ENCODE measurements at places on chromosomes 2 and 18.

- DNase-seq: no peak
Observed at GRCh38 chr2:34070196-34070595, 471.1 kb upstream of the FAM98A start.

DNA sequence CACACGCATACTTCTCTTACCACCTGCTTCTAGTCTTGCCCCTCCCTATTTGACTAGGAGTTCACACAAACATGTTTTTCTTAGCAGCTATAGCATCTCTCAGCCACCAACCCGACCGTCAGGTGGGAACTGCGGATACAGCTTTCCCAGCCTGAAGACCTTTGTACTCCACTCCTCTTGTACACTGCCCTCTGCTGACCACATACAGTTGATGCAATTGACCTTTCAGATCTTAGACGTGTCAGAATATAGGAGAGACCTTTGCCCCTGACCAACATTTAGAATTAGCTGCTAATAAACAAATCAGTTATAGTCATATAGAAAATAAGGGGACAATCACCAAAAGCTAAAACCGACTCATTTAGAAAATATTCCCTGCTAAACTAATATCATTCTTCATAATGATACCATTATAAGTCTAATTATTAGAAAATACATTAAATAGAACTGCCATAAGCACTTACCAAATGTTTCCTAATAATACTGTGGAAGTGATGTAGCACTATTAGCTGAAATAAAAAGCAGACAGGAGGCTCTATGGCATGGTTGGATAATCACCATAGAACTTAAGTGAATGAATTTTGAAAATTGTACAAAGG is 208.4 kb downstream of the RAD51AP2 start:
- DNase-seq: peak; percentile 76

- no peak for DNase-seq
Observed at GRCh38 chr2:67599561-67599960, 202.4 kb downstream of the ETAA1 start.

DNA sequence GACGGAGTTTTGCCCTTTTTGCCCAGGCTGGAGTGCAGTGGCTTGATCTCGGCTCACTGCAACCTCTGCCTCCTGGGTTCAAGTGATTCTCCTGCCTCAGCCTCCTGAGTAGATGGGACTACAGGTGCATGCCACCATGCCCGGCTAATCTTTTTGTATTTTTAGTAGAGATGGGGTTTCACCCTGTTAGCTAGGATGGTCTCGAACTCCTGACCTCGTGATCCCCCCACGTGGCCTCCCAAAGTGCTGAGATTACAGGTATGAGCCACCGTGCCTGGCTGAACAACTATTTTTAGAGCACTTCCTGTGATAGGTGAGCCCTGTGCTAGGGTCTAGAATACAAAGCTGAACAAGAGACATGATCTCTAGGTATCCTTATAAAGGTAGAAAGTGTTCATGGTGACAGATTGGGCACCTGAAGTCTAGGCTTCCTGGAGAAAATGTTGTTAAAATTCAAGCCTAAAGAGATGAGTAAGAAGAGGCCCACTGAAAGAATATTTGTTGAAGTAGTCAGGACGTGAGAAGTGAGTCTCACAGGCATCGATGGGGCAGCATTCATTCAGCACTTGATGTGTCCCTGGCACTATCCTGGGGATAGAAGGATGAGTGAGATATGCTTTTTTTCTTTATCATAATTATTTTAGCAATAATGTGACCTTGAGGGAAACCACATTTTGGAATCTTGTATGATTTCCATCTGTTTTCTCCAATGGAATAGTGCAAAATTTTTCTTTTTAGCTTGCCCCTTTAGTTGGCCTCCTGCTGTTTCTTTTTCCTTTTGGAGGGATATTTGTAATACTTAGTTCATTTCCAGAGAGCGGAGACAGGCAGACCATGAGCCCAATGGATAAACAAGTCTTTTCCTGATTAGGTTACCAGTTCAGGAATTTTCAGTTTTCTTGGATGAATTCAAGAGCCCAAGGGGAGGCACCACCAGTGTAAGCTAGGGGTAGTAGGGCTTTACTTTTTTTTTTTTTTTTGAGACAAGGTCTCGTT is 5.1 kb downstream of the ZNF236 start:
- DNase-seq: no peak

DNA sequence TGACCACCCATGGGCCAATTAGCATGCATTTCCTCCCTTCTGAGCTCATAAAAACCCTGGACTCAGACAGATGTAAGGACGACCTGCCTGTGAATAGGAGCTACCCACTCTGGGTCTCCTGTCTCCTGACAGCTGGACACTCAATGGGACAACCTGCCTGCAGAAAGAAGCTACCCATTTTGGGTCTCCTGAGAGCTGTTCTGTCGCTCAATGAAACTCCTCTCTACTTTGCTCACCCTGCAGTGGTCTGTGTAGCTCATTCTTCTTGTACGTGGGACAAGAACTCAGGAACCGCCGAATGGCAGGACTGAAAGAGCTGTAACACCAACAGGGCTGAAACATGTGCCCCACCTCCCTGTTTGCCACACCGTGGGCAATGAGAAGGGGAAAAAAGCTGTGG is 60.3 kb upstream of the DYNC1I2 start:
- DNase-seq: no peak

GRCh38 chr2:65193446-65193845 is 34.2 kb upstream of the ACTR2 start:
- DNase-seq: no peak
